Colonic mucosa (tissue), 4 donors: ENCODE measurements at places on chromosomes 3 and 15.

DNA sequence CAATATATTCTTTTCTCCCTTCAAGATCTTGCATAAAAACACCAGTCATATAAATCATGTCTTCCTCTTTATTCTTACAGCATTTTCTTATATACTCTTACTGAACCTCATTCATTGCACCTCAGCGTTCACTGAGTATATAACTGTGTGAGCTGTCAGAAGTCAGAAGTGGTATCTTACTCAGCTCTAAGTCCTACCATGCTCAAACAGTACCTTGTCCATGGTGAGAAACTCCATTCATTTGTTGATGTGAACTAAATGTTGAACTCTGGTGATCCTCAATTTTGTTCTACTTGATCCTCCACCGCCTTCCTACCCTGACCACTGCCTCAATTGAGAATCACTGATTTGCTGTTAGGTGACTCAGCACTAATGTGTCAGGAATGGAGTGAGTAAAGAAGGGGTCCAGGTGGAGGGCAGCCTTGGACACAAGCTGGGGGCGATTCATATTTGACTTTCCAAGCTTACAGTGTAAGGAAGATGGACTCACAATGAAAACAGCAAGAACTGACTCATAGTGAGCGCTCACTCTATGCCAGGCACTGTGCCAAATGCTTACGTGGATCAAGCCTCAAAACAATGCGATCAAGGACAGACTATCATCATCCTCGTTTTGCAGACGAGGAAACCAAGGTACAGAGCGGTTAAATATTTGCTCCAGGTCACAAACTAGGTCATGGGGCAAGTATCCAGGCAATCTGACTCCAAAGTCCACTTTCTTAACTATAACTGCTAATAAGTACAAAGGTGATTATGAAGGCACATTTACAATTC, 13.5 kb upstream of the ZFYVE19 start:
- peak; percentile 92 for DNase-seq

DNA sequence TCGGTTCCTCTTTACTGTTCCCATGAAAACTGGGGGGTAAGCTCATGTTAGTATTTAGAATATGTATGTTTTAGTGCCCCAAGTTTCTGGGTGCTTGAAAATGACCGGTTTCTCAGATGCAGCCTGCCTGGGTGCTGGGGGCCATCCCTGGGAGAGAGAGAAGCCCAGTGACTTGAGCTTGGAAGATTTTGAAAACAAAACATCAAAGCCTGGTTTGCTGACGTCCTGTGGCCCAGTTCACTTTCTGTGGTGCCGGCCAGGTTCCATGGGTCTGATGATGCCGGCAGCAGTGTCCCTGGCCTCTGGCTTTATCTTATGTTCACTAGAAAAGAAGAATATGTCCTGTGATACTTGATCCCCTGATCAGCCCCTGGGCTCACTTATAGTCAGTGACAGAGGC, 17.1 kb downstream of the APBA2 start:
- no peak for DNase-seq

DNA sequence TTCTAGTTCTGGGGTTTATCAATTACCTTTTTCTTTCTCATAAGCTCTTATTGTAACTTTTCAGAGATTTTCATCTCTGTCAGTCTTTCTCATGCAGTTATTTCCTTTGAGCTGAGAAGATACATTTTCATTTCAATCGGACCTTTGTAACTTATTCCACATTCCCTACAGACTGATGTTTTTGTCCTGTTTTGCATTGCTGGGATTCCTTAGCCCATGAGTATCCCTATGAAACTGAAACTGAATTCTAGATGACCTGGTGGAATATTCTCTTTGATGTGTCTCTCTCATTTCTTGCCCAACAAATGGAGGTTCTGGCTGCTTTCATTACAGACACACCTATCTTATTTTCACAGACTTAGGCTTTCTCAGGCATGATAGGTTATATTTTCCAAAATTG, 10.5 kb upstream of the EPHA6 start:
- no peak for DNase-seq

- no peak for DNase-seq
Measured at GRCh38 chr3:98199020-98199419, 32.5 kb downstream of the OR5H15 start.

- DNase-seq, result peak; percentile 93
Measured at GRCh38 chr3:43105596-43106292, at the start of gene POMGNT2. Gene POMGNT2 (minus strand): TSS chr3:43106079. CDS start chr3:43081431, 24,648 bp downstream.

DNA sequence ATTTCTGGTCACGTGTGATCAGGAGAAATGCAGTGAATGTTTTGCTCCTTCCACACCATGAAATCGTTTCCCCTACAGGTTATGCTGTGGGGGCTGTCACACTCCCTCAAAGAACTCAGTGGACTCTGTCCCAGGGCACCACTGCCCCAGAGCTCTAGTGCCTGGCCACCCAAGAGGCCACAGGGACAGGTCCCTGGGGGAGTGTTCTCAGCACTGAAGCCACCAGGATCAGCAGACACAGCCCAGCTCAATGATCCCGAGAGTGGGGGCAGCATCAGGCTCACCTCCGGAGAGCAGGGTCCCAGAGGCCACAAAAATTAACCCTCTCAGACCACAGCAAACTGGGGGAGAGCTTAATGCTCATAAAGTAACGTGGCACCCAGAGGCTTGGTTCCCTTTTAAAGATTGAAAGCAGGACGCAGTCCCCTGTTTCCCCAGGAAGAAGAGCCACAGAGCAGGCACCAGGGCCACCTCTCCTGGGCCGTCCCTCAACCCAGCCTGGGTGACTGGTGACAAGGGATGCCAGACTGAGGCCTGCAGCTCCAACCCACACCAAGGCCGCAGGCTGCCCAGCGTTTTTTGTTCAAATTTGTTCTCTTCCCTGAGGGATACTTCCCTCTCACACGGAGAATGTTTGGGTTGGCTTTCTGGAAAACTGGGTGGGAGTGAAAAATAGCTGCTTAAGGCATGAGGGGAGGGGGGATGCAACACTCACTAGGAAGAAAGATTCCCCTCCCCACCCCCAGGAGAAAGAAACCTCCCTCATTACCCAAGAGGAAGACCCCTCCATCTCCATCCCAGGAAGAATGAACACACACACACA, 123.3 kb upstream of the IGF1R start:
- DNase-seq, result no peak

GRCh38 chr3:11784971-11785377, 61.7 kb downstream of the TAMM41 start:
- DNase-seq, result no peak

GRCh38 chr15:79060175-79060574, 30.4 kb downstream of the RASGRF1 start:
- DNase-seq, result no peak

DNA sequence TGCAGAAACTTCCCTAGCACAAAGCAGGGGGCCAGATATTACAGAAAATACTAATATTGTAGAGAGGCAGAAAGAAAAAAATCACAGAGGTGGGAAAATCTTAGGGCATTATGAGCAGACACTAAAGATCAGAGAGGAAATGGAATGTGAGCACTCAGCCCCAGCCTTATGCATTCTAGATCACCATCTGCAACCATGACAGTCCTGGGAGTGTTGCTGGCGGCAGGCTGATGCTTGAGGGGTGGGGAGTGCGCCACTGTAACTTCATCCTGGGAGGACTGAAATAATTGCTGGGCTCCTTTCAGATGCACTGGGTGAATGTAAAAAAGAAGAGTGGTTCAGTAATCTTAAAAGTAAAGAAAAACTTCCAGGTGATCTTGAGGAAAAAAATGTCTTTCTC, 427.6 kb upstream of the SEMA6D start:
- DNase-seq, result no peak

- no peak for DNase-seq
Measured at GRCh38 chr15:67832031-67832551, 6.8 kb downstream of the SKOR1 start.

GRCh38 chr3:187020376-187020775, 90.0 kb downstream of the ST6GAL1 start:
- DNase-seq, result peak; percentile 7

DNA sequence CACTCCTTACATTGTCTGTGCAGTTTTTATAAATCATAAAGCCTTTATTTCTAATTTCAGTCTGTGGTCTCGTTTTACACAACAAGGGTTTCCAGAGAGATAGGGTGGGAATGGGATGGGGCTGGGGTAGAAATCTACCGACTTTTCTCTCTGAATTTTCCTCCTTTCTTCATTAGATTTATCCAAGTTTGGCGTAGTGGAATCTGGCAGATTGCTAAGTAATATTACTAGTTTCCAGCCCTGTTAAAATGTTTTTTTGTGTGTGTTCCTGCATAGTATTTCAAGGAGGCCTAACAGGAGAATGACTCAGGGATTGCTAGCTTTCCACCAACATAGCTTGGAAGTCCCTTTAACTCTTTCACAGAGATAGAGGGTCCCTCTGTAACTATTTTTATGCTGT, 185.5 kb upstream of the GOLGA6L4 start:
- no peak for DNase-seq

DNA sequence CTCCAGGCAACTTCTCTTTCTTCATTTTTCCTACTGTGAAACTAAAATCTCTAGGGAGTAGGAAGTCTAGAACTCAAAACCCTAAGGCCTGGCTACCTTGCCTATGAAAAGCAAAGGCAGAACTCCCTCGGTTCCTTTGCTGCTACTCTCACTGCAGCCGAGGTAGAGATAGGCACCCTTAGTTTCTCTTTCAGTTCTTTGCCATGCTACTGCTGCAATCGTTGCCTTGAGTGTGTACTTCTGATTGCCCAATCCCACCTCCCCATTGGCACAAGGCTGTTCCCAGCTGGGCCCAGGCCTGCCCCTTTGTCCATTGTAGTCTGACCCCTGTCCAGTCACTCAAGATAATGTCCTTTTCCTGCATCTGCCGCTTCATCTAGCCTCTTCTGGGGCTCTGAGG, 92.3 kb upstream of the MRPS22 start:
- DNase-seq, result no peak

- no peak for DNase-seq
Measured at GRCh38 chr3:54342676-54343075, 220.3 kb downstream of the CACNA2D3 start.

DNA sequence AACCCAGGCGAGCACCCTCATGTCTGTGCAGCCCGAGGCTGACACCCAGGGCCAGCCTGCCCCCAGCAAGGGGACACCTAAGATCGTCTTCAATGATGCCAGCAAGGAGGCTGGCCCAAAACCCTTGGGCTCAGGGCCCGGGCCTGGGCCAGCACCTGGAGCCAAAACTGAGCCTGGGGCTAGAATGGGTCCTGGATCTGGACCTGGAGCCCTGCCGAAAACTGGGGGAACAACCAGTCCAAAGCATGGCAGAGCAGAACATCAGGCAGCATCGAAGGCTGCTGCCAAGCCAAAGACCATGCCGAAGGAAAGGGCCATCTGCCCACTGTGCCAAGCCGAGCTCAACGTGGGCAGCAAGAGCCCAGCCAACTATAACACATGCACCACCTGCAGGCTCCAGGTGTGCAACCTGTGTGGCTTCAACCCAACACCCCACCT, 31.4 kb upstream of the APEH start:
- no peak for DNase-seq

DNA sequence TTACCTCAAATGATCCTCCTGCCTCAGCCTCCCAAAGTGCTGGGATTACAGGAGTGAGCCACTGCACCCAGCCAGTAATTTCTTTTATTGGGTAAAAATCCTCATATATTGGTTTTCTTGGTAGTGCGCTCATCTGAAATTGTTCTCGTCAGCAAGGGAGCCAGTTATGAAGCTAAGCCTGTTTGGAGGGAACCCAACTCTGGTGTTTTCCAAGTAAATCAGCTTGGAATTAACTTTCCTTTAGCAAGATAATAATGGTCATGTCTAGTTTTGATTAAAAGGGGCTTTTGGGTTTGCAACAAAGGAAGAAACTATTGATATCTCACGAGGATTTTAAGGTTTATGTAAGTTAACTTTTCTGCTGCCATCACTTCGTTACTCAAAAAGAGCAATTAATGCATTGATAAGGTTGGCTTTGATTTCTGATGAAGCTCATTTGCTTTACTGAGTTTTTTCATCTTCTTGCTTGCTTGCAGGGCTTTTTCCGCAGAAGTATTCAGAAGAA, 72.7 kb downstream of the RARB start:
- DNase-seq, result no peak

DNA sequence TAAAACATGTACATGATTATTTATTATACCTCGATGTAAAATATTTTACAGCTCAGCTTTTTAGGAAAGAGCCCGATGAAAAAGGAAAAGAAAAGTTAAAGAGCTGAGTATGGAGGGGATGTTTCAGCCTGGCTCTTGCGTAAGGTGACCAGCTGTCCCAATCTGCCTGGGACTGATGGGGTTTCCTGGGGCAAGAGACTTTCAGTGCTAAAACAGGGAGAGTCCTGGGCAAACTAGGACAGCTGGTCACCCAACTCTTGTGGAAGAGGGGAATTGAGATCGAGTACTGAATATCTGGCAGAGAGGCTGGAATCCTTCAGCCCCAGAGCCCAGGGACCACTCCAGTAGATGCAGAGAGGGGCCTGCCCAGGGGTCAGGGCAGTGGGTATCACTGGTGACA, 21.0 kb downstream of the DUOX2 start:
- DNase-seq, result no peak

DNA sequence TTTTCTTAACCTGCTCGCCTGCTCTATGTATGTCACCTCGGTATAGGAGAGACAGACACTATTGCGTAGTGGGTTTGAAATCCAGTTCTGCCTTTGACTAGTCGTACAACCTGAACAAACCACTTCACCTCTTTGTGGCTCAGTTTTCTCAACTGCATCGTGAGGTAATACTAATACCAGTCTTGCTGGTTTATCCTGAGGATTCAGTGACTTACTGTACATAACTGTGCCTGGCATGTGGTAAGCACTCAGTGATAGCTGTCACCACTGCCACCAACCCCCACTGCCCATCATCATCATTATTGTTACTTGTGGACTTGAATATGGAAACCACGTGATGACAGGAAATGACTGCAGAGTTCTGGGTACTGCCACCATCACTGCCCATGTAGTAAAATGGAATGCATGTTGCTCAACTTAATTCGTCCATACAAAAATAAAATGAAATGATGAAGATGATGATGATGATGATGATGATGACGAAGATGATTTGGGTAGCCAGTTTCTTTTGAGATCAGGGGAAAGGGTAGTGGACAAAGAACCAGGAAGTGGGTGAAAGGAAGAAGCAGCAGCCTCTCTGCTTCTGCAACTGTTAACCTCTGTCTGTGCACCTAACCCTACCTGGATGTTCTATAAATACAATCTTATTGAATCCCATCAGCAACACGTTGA, 228.1 kb downstream of the FEZF2 start:
- no peak for DNase-seq

- no peak for DNase-seq
Measured at GRCh38 chr3:126364130-126364695, 7.0 kb upstream of the KLF15 start.

- DNase-seq, result no peak
Measured at GRCh38 chr3:176075491-176075890, 1121.8 kb downstream of the TBL1XR1 start.

DNA sequence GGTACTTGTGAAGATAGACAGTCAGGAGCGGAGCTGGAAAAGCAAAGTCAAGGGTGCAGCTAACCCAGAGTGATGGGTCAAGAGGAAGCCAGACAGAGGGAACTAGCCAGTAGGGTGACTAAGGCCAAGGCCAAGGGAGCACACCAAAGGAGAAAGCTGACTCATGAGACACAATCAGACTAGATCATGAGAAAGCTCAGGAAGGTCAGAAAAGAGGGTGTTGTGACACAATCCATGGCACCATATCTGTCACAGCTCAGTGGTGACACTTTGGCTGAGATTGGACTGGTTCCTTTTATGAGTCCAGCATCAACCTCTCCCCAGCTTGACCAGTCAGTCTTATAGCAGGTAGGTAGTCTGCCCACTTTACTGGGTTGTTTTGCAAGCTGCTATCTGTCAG, 22.2 kb downstream of the P2RY1 start:
- DNase-seq, result no peak
